ENCODE measurements at places on chromosomes 2 and 18.

GRCh38 chr18:57435846-57436190, 644 bp downstream of the ONECUT2 start:
- DNase-seq: no peak

- DNase-seq: no peak
Measured at GRCh38 chr18:22643731-22644130, 226.0 kb upstream of the CTAGE1 start.

GRCh38 chr2:40273734-40274182, 178.1 kb downstream of the SLC8A1 start:
- DNase-seq: no peak

- no peak for DNase-seq
Measured at GRCh38 chr2:75592030-75592429, 31.3 kb upstream of the EVA1A start.

- DNase-seq: no peak
Measured at GRCh38 chr2:226638576-226638975, 161.0 kb downstream of the IRS1 start.

DNA sequence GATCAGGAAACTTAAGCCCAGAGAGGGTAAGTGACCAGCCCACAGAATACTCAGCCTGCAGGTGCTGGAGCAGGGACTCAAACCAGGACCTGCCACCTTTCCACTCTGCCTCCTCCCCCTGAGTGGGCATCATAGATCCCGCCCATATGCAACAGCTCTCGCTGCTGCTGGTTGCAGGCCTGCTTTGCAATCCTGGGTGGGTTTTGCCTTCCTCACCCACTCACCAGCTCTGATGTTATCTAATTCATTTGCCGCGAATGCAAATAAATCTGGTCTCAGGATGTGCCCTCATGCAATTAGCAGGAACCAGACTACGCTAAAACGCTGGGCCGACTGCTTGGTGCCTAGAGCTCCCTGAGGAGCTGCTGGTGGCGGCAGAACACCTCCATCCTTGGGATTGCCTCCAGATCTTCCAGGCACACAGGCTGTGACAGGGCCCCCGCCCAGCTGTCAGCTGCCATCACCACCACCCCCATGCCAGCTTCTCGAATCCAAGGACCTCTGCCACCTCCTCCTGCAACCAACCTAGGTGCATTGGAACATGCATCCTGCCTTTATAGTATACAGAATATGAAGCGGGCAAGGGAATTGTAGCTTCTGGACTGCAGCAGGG, 28.8 kb downstream of the CNGA3 start:
- DNase-seq: no peak

DNA sequence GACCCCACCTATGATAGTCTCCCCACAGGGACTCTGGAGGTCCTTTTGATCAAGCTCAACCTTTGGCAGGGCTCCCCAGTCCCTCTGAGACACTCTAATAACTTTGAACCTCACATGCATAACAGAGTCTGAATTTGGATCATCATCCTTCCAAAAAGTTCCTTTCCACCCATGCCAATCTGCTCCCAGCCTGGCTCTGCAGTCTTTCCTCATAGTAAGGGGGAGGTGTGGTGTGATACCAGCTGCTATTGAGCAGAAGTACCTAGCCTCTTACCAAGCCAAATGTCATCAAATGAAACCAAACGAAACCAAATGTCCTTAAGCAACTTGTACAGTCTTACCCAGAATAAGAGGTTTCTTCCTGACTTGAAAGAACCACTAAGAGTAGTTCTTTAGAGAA, 36.5 kb downstream of the DTNA start:
- DNase-seq: peak; percentile 29

- DNase-seq: no peak
Measured at GRCh38 chr2:240769096-240769495, 50.9 kb downstream of the KIF1A start.

DNA sequence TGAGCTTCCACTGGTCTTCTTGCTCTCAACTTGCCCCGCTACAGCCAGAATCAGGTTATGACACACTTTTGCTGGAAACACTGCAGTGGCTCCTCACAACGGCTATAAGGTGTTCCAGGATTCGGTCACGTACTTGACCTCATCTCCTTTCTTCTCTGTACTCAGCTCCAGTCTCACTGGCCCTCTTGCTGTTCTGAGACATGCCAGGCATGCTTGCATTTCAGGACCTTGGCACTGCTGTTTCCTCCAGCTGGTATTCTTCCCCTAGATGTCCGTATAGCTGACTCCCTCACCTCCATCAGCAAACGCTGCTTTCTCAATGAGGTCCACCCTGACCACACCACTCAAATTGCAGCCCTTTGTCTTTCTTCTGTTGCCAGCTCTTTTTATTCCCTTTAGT, 31.9 kb upstream of the C1GALT1C1L start:
- DNase-seq: no peak
